Stimulated activated CD4-positive, alpha-beta T cell treated with anti-CD3 and anti-CD28 coated beads, Interleukin-1b, Interleukin-23, amount 100 ng/mL, for 1 hour (primary cell): ENCODE measurements at places on chromosomes 12 and 14.

DNA sequence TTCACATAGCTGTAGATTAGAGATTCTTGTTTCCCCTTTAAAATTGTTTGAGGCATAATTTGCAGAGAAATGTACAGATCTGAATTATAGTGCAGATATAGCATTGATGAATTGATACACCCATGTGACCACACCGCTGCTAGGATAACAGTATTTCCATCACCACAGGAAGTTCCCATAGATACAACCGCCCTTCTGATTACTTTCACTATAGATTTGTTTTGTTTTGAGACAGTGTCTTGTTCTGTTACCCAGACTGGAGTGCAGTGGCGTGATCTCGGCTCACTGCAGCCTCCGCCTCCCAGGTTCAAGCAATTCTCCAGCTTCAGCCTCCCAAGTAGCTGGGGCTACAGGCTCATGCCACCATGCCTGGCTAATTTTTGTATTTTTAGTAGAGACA, 8.8 kb upstream of the ASPG start:
- DNase-seq, result no peak

DNA sequence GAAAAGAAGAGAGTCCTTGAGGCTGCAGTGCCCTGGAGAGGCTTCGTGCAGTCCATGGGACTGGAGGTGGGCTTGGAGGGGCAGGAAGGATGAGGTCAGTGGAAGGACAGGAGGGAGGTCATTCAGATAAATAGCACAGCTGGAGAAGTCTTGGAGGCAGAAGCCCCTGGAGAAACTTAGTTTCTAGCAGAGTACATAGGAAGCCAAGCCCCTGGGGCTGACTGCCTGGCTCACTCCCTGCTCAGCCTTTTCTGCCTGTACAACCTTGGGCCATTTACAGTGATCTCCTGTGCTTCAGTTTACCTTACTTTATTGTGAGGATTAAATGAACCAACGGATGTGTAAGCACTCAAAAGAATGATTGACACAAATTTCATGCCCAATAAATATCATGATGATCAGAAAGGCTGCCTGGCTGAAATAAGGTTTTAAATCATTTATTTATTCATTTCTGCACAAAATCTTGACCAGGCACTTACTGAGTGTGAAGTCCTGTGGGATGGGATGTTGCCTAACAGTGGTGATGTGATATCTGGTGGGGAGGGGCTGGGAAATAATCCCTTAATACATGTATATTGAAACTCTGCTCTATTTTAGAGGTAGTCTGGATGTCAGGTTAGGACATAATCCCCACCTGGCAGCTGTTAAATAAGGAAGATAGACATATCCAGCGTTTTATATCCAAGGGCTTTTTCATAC, 54.3 kb downstream of the PLEKHG7 start:
- no peak for DNase-seq

DNA sequence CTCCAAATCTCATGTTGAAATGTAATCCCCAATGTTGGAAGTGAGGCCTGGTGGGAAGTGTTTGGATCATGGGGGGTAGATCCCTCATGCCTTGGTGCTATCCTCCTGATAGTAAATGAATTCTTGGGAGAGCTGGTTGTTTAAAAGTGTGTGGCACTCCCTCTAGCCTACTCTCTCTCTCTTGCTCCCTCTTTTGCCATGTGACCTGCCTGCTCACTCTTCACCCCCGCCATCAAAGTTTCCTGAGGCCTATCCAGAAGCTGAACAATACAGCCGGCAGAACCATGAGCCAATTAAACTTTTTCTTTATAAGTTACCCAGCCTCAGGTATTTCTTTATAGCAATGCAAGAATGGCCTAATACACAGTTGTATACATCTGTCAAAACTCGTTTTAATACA, 62.5 kb downstream of the BCL2L14 start:
- DNase-seq, result no peak

DNA sequence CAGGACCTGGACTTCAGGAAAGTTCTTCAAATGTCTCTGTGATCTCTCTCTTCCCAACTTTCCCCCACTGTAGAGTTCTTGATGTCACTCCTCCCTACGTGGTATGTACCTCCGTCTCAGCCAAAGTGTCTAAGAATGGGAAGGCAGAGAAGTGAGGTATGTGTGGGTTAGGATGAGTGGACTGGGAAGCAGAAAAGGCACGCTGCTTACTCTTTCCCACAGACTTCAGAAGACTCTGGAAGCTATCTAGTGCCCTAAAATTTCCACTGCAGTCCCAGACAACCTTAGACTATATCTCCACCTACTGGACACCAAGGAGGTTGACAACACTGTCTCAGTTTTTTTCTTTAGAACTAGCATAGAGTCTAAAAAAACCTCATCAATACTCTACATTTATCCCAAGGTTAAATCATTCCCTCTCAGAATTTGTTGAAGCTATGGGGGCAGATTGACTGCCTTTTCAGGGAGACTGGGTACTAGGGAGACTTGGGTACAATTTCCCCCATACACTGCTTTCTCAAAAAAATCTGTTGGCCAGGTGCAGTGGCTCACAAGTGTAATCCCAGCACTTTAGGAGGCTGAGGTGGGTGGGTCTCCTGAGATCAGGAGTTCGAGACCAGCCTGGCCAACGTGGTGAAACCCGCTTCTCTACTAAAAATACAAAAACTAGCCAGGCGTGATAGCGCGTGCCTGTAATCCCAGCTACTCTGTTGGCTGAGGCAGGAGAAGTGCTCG, 20.6 kb upstream of the ITGA5 start:
- DNase-seq, result no peak

DNA sequence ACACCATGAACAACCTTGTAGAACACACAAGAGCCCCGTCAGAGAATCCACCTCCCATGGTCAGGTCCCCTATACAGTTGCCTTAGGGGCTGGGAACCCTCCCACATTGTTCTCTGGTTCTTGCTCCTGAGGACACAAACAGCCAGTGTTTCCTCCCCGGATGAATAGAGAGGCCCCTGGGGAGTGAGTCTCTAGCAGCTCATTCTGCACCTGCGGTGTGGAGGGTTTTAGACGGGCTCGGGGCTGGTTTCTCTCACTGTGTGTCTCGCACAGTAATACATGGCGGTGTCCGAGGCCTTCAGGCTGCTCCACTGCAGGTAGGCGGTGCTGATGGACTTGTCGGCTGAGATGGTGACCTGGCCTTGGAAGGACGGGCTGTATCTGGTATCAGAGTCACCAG, 1052.1 kb downstream of the TMEM121 start:
- no peak for DNase-seq

GRCh38 chr14:75445963-75446362, 18.1 kb downstream of the JDP2 start:
- no peak for DNase-seq

GRCh38 chr14:39339003-39339402, 93.2 kb downstream of the FBXO33 start:
- no peak for DNase-seq
